Islet precursor cell (in vitro differentiated cells): ENCODE measurements at places on chromosomes 1 and 21.
A peak's percentile ranks its signal among the peaks of the same experiment; 100 is the strongest.

- DNase-seq, result no peak
Observed at GRCh38 chr1:175504875-175505555, 238.4 kb downstream of the TNR start.

DNA sequence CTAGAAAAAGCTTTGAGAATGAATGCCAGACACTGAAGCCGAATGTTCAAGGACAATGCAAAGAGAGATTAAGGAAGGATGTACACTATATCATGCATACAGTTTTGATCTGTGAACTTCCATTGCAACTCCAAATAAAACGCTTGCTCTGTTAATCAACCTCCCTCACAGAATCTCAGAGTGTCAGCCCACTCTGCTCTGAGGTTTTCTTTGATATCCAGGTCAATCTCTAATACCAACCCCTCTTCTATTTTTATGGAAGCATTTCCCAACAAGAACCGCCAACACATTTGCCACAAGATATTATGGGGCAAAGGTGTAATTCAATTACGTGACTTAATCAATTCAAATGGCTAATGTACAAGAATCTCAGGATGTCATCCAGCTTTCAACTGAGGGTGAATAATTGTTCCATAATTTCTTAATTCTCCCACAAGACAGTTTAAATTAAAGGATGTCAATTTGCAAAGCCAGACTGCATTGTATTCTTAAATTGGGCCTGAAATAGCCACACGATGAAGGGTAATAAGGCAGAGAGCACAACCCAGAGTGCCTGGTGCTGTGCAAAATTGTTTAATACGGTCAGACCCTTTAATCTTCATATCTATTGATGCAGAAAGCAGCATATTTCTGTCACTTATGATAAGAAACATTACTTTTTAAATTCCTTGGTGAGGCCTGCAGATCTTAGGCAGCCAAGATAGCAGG is 459.2 kb upstream of the DAB1 start:
- no peak for DNase-seq

- peak; percentile 84 for DNase-seq
Observed at GRCh38 chr21:31908106-31909031, 35.5 kb downstream of the HUNK start.

DNA sequence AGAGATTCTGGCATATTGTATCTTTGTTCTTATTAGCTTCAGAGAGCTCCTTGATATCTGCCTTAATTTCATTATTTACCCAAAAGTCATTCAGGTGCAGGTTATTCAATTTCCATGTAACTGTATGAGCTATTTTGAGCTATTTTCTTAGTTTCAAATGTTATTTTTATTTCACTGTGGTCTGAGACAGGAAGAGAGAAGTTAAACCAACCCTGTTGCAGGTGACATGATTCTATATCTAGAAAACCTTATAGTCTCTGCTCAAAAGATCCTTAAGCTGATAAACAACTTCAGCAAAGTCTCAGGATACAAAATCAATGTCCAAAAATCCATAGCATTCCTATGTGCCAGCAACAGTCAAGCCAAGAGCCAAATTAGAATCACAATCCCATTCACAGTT is 1644.0 kb upstream of the B3GALT2 start:
- DNase-seq, result no peak

DNA sequence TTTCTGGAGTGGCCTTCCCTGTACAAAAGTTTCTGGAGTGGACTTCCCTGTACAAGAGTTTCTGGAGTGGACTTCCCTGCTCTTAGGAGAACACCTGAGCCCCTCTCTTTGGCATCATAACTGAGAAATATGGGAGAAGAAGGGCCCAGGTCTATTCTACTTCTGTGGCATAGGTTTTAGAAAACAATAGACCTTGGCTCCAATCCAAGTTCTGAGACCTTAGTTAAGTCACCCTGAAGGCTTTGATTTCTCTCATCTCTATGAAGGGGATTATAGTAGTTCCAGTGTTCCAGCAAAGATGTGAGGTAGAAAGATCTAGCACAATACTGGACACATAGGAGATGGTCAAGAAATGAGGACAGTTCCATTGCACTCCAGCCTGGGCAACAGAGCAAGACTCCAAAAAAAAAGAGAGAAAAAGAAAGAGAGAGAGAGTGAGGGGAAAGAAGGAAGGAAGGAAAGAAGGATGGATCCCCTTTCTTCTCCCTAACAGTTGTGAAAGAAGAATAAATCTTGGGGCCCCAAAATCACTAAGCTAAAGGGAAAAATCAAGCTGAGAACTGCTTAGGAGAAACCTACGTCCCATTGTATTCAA is 13.3 kb upstream of the EIF4G3 start:
- DNase-seq, result no peak

DNA sequence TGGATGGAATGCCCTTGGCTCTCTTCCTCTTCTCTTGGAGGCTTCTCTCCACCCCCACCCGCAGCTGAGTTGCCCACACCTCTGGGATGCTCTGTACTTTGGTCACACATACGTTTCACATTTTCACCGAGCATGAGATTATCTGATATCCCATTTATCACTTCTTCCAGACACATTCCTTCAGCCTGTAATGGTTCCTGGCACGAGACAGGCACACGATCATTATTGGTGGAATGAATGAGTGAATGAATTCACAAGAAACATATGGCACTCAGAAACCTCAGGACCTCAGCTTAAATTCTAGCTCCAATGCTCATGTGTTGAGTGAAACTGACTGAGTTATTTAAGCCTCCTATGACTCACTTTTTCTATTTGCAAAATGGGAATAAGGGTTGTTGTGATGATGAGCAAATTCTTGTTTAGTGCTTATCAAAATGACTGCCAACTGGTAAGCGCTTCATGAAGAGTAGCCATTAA is 242.7 kb upstream of the JUN start:
- DNase-seq, result peak; percentile 43

- DNase-seq, result no peak
Observed at GRCh38 chr21:30243691-30244090, 27.8 kb upstream of the CLDN8 start.

DNA sequence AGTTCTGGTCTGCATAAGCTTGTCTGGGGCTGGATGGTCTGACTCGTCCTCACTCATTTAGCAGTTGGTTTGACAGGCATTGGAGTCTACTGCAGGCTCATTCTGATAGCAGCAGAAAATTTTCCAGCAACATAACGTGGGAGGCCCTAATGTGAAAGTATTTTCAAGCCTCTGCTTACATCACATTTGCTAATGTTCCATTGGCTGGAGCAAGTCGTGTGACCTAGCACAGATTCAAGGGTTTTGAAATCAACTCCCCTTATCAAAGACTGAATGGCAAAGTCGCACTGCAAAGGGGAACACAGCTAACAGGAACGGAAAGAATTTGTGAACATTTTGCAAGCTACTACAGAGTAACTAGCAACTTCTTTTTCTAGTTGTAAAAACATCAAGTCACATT is 2.3 kb upstream of the USH2A start:
- no peak for DNase-seq

- no peak for DNase-seq
Observed at GRCh38 chr1:175675017-175675416, 68.4 kb downstream of the TNR start.

GRCh38 chr1:217078078-217078690 is 355.0 kb upstream of the ESRRG start:
- DNase-seq, result peak; percentile 87

DNA sequence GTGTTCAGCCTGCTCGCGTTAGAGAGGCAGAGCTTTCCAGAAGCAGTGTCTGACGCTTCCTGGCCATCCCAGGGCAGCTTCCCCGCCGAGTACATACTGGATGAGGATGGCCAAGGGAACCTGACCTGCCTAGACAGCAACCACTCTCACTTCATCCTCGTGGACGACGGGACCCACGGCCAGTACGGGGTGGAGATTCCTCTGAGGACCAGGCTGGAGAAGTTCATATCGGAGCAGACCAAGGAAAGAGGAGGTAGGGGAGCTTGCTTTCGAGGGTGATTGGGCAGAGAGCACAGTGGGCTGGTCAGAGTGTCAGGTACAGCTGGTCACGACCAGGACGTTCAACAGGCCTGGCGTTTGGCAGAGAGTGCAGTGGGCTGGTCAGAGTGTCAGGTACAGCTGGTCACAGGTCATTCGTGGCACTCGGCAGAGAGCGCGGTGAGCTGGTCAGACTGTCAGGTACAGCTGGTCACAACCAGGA is 22.4 kb downstream of the TRPM2 start:
- peak; percentile 35 for DNase-seq

DNA sequence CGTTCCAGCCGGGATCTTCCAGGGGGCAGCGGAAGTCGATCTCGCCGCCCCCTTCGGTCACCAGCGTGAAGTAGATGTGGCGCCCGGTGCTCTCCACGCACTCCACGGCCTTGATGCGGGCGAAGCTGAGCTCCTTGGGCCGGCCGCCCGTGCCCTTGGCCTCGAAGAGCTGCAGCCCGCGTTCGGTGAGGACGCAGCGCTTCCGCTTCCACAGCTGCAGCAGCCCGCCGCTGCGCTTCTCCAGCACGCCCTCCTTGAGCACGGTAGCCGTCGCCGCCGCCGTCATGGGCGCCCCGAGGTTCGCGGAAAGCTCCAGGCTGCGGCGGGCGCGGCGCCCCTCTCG is 516 bp downstream of the PHLDA3 start:
- DNase-seq, result no peak

DNA sequence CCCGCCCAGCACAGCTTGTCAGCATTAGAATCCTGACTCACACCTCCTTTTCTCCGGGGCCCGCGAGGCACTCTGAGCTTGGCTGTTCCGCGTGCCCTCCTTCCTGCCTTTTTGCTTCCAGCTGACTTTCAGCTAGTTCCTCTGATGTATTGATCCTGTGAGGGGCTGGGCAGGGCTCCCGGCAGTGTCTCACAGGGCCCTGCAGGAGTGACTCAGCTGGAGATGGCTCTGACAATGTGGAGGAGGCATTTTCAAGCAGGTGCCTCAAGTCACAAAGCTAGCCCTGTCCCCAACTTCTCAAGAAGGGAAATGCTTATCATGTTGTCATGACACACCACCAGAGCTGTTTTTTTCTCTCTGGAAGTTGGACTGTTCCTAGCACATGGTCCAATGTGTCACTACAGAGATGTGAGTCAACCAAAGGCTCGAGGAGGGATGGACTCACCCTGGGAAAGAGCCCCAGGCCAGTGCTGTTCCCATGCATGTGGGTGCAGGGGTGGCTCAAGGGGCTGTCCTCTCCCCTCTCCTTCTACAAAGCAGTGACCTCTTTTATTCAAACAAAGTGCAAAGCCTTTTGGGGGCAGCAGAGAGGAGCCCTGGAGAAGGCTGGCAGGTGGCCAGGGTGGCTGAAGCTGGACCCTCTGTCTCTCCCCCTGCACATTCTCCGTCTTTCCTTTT is 30.6 kb downstream of the SYT6 start:
- peak; percentile 87 for DNase-seq
